Activated T-helper 1 cell treated with anti-CD3 and anti-CD28 coated beads, Interleukin-12 subunit alpha, Interleukin-12 subunit beta, Interleukin-2, Interleukin-4 antibody, amounts not matched to agents 30 ng/mL and 10 ng/mL and 1 ng/mL, durations not matched to agents 14 hours and 24 hours and 36 hours (primary cell): ENCODE measurements at places on chromosomes 4 and X.
A peak's percentile ranks its signal among the peaks of the same experiment; 100 is the strongest.

- DNase-seq: no peak
These were observed 52.8 kb upstream of the TAB3 start for GRCh38 chrX:30941898-30942297.

- no peak for DNase-seq
These were observed 510.4 kb downstream of the ANKRD50 start for GRCh38 chr4:124202099-124202498.

DNA sequence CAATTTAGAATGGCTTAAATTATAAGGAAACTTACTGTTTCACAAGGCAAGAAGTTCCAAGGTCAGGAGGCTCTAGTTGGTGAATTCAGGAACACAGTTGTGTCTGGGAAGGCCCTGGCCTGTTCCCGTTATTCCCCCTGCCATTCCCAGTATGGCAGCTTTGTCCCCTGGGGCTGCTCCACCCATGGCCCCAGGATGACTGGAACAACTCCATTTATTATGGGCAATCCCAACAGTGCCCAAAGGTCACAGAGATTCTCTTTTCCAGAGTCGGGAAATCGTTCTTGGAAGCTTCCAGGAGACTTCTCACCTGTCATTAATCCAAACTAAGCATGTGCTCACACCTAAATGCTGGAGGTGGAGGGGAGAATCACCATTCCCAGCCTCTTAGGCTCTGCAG is 2.8 kb upstream of the PRKG2 start:
- no peak for DNase-seq

DNA sequence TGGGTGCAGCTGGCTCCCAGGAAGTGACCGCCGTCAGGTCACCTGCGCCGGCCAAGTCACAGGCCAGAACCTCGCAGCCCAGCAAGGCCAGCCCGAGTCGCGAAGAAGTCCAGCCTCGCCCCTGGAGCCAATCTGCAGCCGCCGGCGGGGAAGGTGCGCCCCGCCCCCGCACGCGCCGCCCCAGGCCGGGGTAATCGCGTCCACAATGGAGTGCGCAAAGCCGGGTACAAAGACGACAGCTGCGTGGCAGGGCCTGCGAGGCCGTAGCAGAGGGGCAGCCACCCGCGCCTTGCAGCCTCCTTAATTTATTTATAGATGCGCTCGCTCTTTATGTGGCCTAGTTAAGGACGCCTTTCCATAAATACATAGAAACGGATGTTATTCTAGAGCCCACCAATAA is 139.4 kb upstream of the CPEB2 start:
- DNase-seq: no peak

- no peak for DNase-seq
These were observed 131.8 kb downstream of the CLCN5 start for GRCh38 chrX:50054147-50054546.

- no peak for DNase-seq
These were observed 904.1 kb downstream of the RPA4 start for GRCh38 chrX:97787849-97788248.

GRCh38 chr4:144757969-144758368 is 112.0 kb downstream of the HHIP start:
- no peak for DNase-seq

GRCh38 chrX:100587861-100588260 is 3.1 kb downstream of the TNMD start:
- DNase-seq: no peak

DNA sequence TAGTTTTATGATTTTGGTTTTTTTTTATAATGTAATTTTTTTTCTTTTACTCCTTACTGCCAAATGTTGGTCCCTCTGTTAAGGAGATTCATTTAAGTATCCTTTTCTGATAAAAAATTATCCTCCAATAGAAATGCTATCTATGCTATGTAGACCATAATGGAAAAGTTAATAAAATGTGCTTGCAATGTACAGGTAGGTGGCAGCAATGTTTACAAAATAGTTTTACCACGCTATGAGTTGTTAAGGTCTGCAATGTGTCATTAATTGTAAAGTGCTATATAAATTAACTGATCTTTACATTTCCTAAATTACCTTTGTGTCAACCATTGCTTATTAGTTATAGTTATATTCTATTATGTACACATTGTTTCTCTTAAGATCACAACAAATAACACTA is 3.8 kb upstream of the CENPC start:
- DNase-seq: no peak

- no peak for DNase-seq
These were observed 5.5 kb downstream of the MED14 start for GRCh38 chrX:40729598-40730584.

GRCh38 chr4:41175794-41176193 is 38.5 kb downstream of the APBB2 start:
- no peak for DNase-seq

GRCh38 chr4:173168396-173169177 is at the start of gene GALNT7:
Gene GALNT7 (plus strand): TSS chr4:173168811. CDS start chr4:173168836, 25 bp downstream.
- peak; percentile 45 for DNase-seq

GRCh38 chrX:71178908-71179307 is 34.3 kb downstream of the NLGN3 start:
- peak; percentile 13 for DNase-seq

DNA sequence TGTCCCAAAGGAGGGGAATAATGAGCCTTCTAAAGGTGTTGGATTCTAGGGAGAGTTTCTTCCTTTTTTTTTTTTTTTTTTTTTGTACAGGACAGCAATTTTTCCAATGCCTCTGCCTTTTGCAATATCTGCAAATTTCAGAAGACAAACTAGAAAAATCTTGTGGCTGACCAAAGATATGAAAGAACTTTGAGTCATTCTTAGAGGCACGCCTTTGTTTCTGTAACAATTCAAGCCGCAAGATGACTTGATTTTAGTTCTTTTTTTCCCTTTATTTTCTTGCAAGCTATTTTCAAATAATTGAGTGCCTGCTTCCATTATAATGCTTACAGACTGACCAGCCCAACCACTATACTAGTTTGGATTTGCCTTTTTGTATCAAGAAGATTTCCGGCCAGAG is 47.6 kb upstream of the UXT start:
- DNase-seq: no peak

GRCh38 chrX:38803243-38803587 is 2.0 kb downstream of the MID1IP1 start:
- DNase-seq: no peak

- DNase-seq: no peak
These were observed 83.2 kb upstream of the USP9X start for GRCh38 chrX:41002026-41002425.

DNA sequence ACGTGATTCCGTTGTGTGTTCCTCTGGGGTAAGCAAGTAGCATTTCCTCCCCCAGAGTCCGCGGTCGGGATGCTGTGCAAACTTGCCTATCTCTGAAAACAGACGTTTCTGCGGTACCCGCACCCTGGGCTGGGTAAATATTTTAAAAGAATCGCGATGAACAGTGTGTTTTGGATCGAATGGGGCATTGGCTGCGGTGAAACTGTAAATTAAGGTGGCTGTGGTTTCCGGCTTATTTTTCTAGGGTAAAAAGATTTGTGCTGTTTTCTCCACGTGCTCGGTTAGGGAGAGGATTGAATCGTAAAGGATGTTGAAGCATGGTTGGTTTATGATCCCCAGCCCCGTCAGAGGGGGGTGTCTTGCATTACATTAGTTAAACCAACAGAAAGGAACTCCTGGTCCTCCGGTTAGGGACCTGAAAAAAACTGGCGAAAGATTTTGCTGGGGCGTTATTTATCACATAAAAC is 1.2 kb downstream of the HHIP start:
- no peak for DNase-seq

DNA sequence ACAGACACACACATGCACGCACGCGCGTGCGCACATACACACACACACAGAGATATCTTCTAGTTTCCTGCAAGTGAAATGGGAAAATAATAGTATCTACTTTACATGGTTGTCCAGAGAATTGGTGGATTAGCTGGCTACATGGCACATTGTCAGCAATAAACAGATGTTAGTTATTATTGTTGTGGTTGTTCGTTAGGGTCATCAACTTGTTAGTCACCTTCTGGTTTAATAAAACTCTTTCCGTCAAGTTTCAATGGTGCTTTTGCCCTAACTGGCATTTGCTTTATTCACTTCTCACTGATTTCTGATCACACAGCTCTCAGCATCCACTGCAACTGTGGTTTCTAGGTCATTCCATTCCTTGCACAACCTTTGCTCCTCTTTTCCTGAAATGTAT is 25.4 kb upstream of the RASL11B start:
- no peak for DNase-seq

DNA sequence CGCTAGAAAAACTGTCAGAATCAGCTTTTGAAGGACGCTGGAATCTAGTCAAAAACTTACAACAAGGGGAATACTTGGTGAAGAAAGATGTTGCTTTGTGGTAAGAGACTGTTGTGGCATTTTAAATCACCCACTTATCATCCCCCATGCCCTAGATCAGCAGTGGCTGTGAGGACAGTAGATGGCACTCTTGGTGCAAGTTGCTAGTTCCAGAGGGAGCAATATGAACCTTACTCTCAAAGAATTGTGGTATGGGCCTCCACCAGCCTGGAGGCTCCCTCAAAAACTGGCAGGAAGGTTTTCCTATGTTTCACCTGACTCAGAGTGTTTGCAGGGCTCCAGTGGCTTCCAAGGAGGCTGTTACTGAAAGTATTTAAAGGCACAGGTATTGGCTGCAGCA is 37.7 kb upstream of the SLC16A2 start:
- DNase-seq: no peak

DNA sequence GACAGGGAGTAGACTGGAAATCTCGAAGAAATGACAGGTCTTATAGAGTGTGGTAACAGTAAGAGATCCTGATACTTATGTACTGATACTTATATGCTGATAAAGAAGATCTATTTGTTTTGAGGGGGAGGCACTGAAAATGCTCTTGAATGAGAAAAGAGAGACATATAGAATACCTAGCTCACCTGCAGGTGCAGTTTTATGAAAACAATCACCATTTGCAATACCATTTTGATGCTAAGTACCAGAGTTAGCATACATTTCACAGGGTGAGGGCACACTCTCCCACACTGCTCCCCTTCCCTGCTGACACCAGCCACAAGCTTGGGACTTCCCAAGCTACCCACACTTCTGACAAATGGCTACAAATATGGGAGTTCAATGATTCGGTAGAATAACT is 1490.1 kb upstream of the IGFBP7 start:
- DNase-seq: no peak

DNA sequence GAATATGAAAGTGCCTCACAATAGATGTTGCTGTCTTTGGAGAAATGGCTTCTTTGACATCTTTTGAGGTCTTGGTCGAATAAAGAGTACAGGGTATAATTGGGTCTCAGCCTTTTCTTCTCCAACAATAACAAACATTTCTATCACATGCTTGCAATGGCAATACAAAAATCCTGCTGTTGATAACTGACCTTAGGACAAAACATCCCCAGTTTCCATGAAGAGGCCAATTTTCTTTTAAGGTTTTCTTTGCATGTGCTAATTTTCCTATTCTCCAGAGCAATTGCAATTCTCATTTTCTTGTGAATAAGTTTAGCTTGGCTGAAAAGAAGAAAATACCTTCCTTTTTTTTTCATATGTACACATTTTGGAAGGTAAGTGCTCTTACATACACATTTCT is 130.7 kb upstream of the RPS6KA6 start:
- DNase-seq: no peak

DNA sequence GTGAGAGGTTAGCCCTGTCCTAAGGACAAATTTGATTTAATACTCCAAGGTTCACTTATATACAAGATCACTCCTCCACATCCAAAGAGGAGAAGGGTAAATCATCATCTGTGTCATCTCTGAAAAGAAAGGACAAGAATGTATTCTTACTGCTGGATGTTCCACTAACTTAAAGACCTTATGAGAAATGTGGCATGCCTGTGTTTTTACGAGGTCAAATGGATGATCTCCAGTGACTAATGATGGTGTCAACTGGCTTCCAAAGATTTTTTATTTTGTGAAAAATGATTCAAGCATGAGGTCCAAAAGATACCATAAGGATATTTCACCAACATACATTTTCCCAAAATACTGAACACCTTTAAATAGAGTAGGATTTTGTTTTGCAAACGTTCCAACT is 143.4 kb downstream of the PTCHD1 start:
- no peak for DNase-seq

DNA sequence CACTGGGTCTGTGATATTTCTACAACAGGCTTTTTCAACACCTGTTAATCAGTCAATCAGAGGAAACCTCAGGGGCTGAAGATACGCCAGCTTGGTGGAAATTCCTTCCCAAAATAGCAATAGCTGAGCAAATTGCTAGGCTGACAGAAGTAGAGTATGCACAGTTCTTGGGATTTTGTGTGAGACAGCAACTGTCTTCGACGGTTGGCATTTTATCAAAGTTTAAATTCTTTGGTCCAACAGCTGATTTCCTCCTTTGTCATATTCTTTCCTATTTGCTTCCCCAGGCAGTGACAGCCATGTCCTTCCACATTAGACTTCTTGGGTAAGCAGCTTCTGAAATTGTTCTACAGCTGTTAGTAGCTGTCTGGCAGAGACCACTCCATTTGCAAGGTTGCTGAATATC is 8.0 kb upstream of the PALLD start:
- no peak for DNase-seq

DNA sequence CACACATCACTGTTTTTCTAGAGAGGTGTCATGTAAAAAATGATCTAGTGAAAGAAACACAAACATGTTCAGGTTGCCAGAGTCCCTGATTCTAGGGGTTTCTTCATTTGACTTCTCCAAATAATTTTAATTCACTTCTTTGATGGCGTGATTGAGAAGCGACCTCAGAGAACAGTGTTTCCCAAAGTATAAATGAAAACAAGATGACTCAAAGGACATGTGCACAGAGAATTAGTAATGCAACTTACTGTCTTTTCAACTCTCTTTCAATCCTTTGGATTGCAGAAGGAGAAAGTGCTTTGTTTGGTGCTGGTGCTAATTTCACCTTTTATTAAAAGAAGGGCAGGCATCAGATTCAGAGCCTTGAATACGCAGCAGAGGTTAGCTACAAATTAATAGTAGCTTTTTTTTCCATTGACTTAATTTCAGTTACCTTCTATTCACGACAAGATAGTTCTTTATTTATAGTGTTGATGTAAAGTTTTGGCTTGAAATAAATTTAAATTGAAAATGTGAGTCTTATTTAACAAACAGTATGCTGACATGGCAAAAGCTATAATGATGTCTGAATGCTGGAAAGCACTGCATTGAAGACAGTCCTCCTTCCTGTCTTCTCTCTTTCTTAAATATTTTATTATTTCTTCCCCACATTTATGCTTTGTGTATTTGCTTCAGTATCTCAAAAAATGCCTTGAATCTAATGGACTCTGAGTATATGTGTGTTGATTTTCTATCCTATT is 85.1 kb downstream of the SLC10A7 start:
- no peak for DNase-seq

GRCh38 chr4:168685136-168685809 is 188.4 kb downstream of the PALLD start:
- no peak for DNase-seq

GRCh38 chr4:124183926-124184325 is 528.6 kb downstream of the ANKRD50 start:
- DNase-seq: no peak

DNA sequence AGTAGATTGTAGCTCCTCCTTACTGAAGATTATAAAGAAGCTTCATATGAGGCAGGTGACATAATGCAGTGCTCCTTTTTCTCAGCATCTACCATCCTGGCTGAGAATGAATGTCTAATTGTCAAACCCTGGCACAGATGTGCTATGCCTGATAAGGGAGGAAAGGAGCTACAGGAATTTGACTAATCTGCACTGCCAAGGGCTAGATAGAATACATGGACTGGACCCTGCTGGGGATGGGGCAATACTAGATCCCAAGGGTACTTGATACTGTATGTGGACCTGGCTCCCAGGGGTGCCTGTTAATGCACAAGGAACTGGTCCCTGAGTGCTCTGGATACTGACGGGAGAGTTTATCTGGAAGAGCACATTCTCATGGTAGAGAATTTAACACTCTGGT is 362.2 kb upstream of the EMCN start:
- no peak for DNase-seq

GRCh38 chr4:74932832-74933561 is at the start of gene PARM1:
Gene PARM1 (plus strand): TSS chr4:74933116. CDS start chr4:74933328, 212 bp downstream.
- peak; percentile 19 for DNase-seq
